ENCODE measurements at places on chromosomes 2 and 18.

DNA sequence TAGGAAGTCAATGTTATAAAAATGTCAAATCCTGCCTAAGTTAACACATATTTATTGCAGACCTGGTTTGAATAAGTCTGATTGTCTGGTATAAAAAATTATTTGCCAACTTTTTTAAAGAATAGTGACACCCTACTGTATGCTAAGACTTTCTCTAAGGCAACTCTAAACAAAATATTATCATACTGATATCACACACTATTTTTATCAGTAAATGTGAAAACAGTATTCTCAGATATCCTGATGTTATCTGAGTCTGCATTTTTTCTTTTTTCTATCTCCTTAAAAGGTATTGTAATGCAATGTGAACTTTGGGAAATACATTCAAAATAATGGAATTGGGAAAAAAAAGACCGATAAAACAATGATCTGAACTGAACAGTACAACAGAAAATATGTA, 127.1 kb downstream of the DOCK10 start:
- no peak for DNase-seq

GRCh38 chr2:127623388-127624319, 22.3 kb upstream of the GPR17 start:
- DNase-seq: no peak

- DNase-seq: no peak
Observed at GRCh38 chr2:59777120-59777519, 776.3 kb downstream of the BCL11A start.

- no peak for DNase-seq
Observed at GRCh38 chr18:73901566-73901965, 246.1 kb downstream of the FBXO15 start.

DNA sequence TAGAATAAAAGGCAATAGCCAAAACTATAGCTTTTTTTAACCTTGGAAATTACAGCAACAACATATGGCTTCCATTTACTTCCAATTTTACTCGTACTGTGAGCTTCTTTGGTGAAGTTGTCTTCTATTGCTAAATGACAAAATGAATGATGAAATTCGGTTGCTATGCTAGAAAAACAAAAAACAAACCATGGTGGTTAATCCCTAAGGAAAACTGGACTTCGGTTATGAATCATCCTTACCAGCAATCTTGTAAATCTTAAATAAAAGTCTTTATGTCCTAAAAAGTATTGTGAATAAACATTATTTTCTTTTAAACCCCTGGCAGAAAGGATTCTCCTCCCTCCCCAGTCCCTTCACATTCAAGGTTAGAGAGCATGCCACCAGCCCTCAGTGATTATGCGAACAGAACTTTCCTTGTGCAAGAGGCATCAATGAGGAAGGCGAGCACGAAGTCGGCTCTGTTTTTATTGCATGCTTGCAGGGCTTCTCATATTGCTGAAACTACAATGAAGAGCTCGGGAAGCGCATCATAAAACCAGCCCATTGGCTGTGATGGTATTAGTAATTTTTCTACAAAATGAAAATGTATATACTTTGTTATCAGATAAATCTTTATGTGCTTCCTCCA, 62.9 kb downstream of the ZNF521 start:
- DNase-seq: peak; percentile 69

- DNase-seq: no peak
Observed at GRCh38 chr2:172288603-172289002, 138.8 kb upstream of the ITGA6 start.

DNA sequence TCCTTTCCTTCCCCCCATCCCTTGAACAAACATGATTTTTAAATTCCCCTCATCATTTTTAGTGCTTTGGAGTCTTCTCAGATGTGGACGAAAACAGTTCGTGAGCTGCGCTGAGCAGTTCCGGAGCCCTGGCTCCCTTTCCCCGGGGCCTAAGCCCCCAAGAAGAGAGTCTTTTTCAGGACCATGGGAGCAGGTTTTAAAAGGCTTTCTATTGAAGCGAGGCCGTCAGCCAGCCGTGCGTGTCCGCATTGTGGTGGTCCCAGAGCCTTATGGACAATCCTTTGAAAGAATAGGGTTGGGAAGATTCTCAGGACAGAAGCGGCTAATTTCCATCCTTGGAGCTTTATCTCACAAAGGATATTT, 290.7 kb downstream of the SOX11 start:
- no peak for DNase-seq

DNA sequence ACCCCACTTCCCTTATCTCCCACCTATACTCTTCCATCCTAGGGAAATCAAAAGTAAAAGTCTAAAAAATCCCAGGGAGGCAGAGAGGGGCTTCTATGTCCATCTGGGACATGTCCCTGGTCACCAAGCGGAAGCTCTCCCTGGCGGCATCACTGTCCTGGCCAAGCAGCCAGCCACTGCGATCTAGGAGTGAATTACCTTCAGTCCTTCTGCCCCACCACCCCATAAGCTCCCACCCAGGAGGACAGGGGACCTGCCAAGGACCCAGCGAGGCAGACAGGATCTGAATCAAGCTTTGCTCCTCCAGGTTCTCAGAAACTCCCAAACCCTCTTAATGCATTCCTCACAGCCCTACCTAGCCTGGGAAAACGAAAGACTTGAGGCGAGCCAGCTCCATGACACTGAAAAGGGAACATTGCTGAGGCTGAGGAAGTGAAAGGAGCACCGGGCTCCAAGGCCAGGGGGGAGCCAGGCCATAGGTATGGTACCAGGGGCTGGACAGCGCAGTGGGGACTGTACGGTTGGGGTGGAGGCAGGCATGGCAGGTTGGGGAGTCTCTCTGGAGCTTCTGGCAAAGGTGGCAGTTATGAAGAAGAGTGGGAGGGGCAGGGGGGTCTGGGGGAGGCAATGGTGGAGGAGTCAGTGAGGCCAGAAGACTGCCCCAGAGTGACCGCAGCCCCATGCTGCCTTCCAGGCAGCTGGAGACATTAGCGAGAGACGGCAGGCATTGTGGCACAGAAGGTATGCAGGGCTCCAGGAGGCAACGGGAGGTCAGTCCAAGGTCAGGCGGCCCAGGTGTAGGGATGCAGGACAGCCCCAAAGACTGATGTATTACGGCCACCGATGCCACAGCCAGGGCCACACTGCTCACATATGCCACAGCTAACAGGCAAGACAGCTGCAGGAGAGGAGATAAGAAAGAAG, 2.7 kb upstream of the SLC23A3 start:
- no peak for DNase-seq

- no peak for DNase-seq
Observed at GRCh38 chr2:29033172-29033571, 41.2 kb downstream of the PCARE start.

DNA sequence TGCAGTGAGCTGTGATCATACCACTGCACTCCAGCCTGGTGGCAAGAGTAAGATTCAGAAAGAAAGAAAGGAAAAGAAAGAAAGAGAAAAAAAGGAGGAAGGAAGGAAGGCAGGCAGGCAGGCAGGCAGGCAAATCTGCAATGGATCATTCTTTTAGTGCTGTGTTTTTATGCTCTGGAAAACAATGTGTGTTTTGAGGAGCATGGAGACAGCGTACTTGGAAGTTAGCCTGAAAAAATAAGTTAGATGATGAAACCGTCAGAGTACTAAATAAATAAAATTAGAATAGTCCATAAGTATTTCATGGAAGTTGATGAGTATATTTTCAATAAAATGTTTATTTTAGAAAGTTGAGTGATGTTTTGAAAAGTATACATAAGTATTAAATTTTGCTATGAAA, 366.4 kb upstream of the CDH20 start:
- DNase-seq: no peak

- DNase-seq: no peak
Observed at GRCh38 chr18:51330739-51331138, 133.3 kb upstream of the MEX3C start.

GRCh38 chr18:11752116-11752911, 63.2 kb downstream of the GNAL start:
- DNase-seq: no peak

GRCh38 chr2:64317707-64318475, 136.1 kb upstream of the LGALSL start:
- no peak for DNase-seq

GRCh38 chr18:41942254-41942653, 12.8 kb upstream of the PIK3C3 start:
- no peak for DNase-seq

- DNase-seq: no peak
Observed at GRCh38 chr18:53745224-53745967, 479.1 kb downstream of the MBD2 start.

DNA sequence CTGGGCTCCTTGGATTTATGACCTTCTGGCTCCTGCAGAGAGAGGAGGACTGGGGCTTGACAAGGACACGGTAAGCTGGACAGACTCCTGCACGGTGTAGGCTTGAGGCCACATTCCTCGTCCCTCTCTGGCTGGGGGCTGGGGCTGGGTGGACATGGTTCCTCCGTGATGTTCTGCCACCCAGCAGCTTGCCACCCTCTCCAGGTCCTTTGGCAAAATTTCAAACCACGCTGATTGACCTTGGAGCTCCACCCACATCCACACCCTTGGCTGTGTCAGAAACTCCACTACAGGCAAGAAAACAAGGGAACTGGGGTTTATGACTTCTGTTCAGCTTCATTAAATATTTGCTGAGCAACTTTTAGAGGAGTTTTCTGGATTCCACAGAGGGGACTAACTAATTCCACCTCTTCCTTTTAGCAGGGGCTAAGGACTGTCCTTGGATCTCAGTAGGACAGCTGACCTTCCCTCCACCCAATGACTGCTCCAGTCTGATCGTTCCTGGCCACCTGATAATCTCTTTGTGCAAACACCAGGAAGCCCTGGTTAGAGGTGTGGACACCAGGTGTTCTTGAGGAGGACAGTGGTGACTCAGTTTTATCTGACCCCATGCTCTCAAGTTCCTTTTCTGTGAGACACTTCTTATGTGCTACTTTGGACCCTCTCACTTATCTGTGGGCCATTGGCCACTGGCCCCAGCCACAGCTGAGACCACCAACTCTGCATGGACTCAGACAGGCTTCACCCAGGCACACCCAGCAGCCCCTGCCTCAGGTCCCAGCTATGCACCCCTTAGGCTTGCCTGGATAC, 29.3 kb downstream of the GPR55 start:
- DNase-seq: no peak

GRCh38 chr2:179877601-179878364, 16.4 kb upstream of the ZNF385B start:
- DNase-seq: no peak

DNA sequence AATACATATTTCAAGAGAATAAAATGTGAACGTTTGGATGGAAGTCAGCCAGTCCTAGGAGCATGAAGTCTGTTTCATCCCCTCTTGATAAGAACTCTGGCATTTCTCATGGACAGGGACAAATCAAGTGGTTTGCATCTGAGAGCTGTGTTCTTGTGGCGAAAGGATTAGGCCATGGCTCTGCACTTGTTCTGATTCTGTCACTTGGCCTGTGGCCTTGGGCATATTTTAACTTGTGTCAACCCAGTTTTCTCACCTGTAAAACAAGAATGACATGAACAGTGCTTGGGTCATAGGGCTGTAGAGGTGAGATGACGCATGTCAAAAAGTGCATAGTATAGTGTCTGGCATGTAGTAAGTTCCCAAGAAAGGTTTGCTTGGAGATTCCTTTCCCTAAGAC, 125.8 kb downstream of the MGAT5 start:
- DNase-seq: no peak

DNA sequence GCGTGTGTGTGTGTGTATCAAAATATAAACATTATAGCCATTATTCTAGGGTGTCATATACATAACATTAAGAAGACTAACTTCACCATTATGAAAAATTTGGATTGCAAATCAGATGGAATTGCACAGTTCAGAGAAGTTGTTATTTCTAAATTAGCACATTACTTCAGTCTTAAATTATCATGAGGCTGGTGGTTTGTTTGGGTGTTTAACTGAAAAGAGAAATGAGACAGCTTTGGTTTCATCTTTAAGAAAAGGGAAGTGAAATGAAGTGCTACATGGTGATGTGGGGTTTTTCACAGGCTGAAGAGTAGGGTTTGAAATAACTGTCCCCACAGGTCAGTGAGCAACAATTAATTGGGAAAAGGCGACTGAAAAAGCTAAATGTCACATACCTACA, 161.2 kb upstream of the XIRP2 start:
- no peak for DNase-seq

GRCh38 chr2:61185231-61185728, 23.3 kb downstream of the C2orf74 start:
- no peak for DNase-seq
